Tibial nerve (tissue), 4 donors: ENCODE measurements at places on chromosomes 1 and 21.

DNA sequence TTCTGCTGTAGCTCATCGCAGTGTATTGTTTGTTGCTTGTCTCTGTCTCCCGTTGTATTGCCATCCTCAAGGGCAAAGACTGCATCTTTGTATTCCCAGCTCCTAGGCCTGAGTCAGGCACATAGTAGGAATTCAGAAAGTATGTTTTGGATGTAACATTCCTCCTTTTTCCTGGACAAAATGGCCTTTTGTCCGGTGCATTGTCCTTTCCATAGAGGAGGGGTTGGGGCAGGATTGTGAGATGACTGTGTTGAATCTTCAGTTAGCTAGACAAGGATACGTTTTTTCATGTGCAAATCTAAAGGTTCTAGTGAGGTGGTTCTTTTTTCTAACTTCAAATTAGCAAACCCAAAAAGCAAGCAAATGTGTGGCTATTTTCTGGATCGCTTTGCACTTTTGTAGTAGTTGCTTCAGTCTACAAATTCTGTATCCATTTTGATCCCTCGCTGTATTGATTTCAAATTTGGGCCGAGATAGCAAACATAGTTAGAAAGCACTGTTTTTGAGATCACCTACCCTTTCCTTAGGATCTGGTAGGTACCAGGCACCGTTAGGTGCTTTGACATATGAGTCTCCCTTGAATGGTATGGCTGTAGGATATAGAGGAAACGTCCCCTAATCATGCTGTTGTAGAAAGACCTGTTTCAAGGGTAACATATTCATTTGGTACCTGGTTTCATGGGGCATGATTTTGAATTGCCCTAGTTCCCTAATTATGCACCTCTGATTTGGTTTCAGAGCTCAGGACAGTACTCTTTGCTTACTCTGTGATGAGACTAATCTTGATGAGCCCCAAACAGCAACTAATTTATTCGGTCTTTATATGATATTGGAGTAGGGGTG, 1.2 kb downstream of the PPP1R8 start:
- DNase-seq: no peak

GRCh38 chr1:225754940-225755641, 22.5 kb upstream of the SRP9 start:
- DNase-seq: no peak

DNA sequence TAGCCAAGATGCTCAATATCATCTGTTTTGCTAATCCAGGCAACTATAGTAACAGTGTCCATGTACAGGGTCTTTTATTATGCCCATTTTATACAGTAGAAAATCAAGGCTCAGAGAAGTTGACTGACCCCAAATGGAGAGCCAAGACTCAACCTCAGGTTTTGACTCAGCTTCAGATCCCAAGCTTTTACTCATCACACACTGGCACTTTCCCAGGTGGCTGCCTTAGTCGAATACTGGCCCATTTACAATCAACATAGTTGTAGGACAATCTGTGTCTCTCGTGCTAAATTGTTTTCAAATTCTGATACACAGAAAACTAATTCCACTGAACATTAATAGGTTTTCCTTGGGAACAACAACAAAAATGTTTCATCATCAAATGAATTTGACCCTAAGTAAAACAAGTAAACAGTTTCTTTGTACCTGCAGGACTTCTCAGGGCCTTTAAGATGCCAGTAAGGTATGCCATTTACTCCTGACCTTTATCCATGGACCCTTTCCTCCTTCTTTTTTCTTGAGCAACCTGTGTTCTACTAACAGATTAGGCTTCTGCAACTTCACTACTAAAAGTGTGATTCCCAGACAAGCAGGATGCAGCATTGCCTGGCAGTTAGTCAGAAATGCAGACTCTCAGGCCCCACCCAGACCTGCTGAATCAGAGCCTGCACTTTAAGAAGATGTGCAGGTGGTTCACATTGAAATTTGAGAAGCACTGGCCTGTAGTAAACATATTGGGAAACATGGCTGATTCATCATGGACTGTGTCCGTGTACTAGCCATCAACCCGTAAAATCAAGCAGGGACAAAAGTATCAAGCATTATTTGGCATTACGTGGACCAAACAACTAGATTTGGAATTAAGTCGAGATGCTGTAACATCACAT, 128.8 kb downstream of the RRAGC start:
- no peak for DNase-seq

DNA sequence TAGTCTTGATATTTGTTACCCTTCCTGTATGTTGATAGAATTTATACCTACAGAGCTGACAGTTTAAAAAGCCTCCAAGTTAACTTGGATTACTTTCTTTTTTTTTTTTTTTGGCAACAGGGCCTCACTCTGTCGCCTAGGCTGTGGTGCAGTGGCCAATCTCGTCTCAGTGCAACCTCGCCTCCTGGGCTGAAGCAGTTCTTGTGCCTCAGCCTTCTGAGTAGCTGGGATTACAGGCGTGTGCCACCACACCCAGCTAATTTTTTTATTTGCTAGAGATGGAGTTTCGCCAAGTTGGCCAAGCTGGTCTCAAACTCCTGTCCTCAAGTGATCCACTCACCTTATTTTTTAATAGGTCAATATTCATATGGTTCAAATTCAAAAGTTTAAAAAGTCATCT, 32.7 kb downstream of the WDTC1 start:
- DNase-seq: no peak

DNA sequence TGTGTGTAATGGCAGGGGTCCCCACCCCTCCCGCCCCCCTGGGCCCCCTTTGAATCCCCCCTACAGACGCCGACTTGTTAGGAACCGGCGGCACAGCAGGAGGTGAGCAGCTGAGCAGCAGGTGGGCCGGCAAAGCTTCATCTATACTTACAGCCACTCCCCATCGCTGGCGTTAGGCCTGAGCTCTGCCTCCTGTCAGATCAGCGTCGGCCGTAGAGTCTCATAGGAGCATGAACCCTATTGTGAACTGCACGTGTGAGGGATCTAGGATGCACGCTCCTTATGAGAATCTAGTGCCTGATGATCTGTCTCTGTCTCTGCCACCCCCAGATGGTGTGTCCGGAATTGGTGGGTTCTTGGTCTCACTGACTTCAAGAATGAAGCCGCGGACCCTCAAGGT, 14.9 kb upstream of the VPS26C start:
- no peak for DNase-seq

- no peak for DNase-seq
Measured at GRCh38 chr1:207186503-207186902, 82.5 kb downstream of the C4BPA start.

DNA sequence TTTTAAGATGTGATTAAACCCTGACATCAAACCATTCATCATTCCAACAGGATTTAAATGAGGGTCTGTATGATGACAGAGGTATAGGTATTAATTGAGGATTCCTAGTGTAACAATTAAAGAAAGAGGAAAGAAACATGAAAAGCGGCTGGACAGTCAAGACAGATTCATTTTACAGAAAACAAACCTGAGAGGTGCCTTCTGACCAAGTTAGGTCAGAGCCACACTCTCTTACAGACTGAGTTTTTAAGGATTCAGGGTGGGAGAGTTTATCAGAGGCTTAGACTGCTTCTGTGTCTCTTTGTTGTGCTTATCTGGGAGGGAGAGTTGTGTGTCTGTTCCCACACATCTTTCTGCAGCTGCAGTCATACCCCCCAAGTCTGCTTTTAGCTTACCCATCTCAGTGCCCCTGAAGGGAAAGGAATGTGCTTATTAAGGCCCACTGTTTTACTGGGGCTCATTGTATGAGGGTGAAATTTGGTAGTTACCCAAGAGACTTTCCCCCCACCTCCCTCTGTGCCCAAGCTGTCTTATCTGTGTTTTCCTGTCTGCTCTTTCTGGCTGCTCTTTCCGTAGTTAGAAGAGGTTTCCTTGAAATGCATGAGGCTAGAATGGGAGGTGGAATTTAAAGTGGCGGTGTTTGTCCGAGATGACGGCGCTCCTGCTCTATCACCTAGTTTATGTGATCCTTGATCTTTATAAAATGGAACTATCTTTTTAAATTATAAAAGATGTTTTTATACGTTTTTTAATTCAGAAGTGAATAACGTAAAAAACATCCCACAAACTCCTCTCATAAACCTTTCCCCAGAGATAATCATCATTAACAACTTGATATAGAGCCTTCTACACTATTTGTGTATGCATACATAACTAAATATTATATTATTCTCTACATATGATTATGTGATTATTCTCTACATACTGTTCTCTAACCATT, 96.0 kb upstream of the TNFSF4 start:
- DNase-seq: no peak

DNA sequence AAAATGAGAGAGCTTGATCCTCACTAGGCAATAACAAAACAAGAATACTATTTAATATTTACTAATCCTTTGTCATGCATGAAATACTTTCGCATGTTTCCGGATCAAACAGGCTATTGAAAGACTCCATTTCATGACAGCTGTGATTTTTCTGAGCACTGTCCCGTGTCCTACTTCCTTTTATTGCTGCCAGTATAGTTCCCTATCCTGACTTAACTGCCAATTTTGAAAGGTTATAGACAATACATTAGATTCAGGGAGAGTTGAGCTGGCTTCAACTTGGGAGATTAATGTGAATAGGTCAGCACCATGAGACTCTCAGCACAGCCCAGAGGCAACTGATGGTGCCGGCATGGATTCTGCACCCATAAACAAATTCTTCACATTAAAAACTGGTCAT, 225.8 kb downstream of the VAV3 start:
- no peak for DNase-seq

DNA sequence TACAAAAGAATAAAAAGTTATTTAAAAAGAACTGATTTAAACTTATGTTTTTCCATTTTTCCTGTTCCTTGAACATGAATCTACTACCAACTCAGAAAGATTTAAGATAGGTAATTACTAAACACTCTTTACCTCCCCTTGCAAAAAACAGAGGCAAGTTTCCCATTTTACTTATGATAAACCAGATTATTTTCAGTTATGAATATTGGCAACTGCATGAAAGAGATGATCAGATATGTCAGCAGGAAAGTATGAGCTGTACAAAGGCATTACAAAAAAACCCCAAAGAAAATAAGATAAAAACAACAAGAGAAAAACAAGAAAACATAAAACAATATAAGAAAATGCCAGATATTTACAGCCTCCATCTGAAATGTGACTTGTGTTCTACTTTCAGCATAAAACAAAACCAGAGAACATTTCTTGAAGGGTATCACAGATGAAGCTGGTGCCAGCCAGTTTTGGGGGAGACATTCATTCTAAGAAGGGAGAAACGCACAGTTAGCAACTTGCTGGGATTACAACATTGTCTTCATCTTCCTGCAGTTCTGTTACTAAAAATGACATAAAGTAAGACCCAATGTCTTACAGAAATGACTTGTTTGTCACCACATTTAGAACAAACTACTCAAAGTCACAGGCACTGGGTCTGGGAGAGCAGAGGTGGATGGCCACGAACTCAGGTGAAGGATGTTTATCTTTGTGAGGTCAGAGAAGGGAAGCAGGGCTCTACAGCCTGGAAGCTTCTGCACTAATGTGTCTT, 19.1 kb downstream of the ZC3H12A start:
- DNase-seq: no peak

- no peak for DNase-seq
Measured at GRCh38 chr1:30693822-30694221, 29.6 kb downstream of the MATN1 start.

DNA sequence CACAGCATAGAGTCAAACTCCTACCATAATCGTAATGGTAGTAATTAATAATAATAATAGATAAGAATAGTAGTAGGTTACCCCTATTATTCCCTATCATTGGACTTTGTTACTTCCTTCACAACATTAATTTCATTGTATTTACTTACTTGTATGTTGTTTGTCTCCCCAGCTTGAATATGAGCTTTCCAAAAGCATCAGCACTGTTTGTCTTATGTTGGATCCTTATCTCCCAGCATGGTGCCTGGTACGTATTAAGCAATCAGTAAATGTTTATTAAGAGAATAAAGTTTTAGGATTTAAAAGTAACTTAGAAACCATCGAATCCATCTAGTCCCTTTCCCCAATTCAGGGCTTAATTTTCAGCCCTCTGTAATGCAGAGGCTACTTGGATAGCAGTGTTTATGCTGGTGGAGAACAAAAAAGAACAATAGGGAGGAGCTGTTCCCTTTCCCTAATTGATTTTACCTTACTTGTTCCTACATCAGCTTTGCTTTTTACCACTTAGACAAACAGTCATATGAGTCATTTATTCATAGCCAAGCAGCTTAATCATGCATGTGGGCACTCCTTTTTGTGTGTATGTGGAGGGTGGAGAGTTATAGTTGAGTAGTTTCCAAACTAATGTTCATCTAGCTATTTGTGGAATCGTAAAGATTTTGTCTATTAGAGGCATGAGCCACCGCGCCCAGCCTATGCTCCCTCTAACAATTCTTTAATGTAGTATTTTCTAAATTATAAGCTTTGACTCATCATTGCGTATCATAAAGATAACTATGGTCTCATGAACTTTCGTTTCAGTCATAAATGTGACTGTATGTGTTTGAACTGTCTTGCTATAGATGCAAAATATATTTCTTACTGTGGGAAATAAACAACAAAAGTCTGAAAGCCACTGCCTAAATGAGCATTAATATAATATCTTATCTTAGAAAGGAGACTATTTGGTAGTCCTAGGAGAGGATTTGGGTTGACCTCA, 20.9 kb upstream of the DR1 start:
- no peak for DNase-seq

DNA sequence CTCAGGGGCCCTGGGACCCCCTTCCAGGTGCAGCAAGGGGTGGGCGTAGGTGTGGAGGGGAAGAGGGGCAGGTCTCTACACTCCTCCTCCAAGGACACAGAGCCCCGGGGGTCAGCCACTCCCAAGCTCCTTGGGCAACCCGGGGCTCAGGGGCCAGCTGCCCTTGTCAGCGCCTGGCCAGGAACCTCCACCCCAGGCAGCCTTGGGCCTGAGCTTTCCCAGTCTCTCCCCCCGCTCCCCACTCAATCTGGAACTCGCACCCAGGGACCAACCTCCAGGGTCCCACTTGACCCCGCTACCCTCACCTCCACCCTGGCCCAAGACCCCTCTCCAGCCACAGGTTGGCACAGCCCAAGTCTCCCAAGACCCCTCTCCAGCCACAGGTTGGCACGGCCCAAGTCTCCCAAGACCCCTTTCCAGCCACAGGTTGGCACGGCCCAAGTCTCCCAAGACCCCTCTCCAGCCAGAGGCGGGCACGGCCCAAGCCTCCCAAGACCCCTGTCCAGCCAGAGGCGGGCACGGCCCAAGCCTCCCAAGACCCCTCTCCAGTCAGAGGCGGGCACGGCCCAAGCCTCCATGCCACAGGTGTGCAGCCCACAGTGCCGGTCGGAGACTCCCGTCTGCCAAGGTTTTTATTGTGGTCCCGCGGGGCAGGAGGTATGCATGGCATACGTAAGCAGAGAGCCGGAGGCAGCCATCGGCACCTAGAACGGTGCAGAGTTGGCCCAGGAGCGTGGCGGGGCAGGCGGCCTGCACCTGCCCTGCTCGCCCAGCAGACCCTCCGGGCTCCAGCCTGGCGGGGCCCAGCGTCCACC, 3.0 kb downstream of the TNFRSF4 start:
- DNase-seq: no peak
